ENCODE measurements at places on chromosomes 3 and 15.

- DNase-seq: no peak
Observed at GRCh38 chr3:124656531-124656930, 73.7 kb upstream of the UMPS start.

- no peak for DNase-seq
Observed at GRCh38 chr3:116067326-116067725, 378.0 kb downstream of the LSAMP start.

DNA sequence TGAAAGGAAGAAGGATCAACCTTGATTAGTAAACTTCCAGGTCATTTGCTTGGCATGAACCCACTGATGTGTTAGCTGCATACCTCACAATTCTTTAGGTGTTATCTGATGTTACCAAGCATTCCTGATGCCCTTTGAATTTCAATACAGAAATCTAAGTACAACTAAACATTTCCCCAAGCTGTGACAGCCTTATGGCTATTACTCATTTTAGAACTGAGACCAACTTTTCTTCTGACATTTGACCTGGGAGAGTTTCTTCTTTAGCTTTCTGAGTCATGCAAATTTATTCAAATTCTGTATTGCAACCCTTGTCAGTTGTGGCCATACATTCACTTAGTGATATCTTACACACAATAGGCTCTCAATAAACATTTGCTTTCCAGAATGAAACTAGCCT, 124.3 kb downstream of the TIGIT start:
- DNase-seq: no peak

- DNase-seq: no peak
Observed at GRCh38 chr3:200758-201325, 4.3 kb downstream of the CHL1 start.

DNA sequence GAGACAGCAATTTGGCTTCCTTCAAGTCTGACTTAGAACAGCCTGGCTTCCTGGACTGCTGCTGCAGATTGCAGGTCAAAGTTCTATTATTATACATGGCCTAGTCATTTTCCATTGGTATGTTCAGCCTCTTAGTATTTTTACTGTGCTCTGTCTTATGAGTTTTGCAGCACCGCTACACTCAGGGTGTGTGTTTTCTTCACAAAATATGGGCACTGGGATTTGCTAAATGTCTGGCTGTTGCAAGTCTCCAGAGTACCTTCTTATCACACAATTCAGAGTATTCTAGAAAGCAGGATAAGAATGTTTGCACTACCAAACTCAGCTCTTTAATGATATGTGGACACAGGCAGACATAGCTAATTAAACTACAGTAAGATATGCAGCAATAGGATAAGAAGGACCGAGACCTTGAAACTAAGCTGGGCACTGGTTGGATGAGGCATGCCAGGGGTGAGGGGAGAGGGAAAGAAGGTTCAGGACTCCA, 203.0 kb upstream of the PDZRN3 start:
- DNase-seq: no peak

GRCh38 chr15:93179700-93180102, 90.7 kb upstream of the RGMA start:
- no peak for DNase-seq

- DNase-seq: no peak
Observed at GRCh38 chr3:169400874-169401273, 262.6 kb downstream of the MECOM start.

- DNase-seq: no peak
Observed at GRCh38 chr15:98874773-98875172, 132.8 kb downstream of the PGPEP1L start.

- DNase-seq: no peak
Observed at GRCh38 chr3:45181496-45181895, 35.3 kb upstream of the CDCP1 start.

GRCh38 chr3:154240235-154240634, 84.1 kb downstream of the DHX36 start:
- DNase-seq: no peak

DNA sequence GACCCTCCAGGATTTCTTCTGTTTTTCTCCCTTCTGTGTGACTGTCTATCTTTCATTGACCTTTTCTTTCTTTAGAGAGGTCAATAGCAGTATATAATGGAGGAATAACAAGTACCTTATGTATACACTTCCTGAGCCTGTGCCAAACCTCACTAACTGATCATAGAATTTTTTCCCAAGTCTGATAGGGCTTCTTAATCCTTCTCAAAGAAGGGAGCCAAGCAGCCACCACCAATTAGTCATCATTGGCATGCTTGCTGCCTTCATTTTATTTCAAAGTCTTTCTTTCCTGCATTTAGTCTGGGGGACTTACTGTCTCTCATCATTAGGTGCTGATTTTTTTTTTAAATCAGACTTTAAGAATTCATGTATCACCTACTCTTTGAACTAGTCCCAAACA, 327.0 kb downstream of the FEZF2 start:
- DNase-seq: no peak

GRCh38 chr3:196611761-196612483, 27.6 kb upstream of the NRROS start:
- no peak for DNase-seq

- DNase-seq: peak; percentile 1
Observed at GRCh38 chr3:32340039-32340438, 51.6 kb upstream of the CMTM7 start.

- DNase-seq: no peak
Observed at GRCh38 chr3:172094621-172095557, 55.5 kb downstream of the FNDC3B start.

DNA sequence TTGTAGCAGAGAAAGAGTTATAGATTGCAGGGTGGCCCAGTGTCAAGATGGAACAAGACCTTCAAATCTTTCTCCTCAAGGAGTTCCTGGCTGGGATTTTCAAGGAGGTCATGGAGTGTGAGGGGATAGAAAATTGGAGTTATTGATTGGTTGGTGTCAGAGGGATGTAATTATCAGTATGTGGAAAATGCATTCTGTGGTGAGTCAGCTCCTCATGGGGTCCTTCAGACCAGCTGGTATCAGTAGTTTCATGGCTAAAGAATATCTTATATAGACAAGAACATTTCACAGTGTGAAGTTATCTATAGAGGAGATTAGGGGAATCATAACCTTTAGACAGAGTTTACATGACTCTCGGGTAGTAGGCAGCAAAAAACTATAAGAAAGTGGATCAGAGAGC, 1114.0 kb upstream of the GBE1 start:
- DNase-seq: no peak

DNA sequence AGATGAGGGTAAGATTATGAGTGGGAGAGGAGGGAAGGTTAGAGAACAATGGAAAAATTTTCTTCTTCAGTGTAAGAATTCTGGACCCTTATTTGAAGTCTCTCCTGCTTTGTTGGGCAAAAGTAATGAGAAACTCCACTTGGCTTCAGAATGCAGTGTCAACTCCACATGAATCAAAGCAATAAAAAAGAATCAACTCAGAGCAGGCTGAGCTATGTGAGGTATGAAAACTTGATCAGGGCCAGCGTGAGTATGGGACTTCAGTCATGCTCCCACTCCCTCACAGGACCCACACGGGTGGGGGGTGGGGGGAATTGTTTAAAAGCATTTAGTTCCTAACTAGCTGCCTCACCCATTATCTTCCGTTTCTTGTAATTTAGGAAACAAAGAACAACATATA, 502.2 kb downstream of the PDCD6IP start:
- DNase-seq: no peak

- DNase-seq: no peak
Observed at GRCh38 chr3:138867996-138868395, 33.3 kb upstream of the PIK3CB start.

DNA sequence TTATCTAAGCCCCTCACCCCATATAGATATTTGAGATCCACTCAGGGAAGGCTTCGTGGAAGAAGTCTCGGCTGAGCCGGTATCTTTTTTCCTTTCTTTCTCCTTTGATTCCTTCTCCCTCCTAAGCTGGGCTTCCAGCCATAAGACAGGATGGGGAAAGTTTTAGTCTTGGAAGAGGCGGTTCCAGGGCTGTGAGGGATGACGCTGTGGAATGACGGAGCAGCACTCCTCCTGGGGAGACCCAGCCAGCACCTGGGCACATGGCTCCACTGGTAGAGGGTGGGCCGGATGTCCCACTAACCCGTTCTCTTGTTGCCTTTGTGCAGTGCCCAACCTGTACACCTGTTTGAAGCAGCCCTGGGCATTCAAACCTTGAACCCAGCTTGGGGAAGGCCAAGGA, 43.2 kb upstream of the FAM107A start:
- no peak for DNase-seq

- no peak for DNase-seq
Observed at GRCh38 chr15:70327328-70327855, 229.7 kb upstream of the TLE3 start.

- no peak for DNase-seq
Observed at GRCh38 chr3:196938124-196938523, 4.2 kb downstream of the NCBP2 start.

- DNase-seq: no peak
Observed at GRCh38 chr3:104523136-104523535, 843.6 kb upstream of the ALCAM start.

DNA sequence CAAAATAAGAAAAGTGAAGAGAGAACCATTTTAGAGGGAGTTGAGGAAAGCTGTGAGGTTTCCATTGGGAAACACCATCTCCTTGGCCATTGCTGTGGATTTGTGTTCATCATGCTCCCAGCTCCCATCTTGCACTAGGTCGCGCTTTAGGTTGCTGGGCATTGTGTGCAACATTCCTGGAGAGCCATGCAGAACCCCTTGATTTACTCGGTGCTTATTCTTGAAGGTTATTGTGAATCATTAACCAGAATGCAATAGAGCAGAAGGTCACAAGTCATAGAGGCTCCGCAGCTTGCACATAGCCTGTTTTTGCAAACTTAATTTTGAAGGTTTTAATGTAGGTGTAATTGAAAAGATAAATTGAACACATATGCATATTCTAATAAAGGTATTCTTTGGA, 239.2 kb upstream of the IL12A start:
- DNase-seq: no peak

- no peak for DNase-seq
Observed at GRCh38 chr3:127112796-127113570, 79.9 kb upstream of the PRR23E start.

DNA sequence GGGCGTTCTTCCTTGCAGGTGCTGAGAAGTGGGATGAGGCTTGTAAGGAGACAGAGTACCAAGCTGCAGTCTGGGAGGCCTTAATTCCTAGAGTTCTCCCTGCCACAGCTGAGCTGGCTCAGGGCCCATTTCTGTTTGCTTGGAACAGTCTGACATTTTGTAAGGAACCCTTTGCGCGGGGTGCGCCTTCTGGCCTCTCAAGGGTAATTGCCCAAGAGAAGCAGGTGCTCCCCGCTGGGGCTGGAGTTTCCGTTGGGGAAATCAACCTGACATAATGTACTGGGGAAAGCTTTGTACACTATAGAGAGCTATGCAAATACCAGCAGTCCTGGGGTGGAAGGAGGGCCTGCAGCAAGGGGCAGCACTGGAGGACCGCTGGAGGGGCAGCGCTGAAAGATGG, 83.6 kb downstream of the HMG20A start:
- DNase-seq: peak; percentile 48

DNA sequence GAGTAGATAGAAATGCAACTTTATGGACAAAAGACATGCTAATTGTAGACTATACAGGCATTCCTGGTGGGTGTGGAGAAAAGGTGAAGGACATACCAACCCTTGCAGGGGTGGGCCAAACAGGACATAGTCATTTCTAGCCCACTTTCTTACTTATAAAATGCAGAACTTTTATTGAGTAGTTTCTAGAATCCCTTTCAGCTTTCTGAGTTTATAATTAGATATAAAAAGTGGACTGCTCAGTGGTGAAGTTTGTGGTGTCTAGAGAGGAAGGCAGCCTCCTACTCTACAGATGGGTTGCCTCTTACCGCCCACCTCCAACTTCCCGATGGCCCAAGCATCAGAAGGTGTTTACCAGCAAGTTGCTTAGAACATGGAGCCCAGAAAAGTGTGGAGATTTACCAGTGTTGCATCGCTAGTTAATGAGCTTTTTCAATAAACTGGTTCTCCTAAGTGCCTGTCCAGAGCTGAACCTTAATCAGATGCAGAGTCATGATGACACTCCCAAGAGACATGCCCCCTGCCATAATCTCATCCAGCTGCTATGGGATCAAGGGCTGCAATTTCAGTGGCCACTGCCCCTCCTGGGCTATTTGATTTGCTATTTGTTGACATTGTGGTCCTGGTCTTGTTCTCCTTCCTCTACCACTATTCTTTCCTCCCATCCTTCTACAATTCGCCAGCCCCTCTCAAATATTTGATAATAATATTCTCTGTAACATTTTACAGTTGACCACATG, 77.5 kb upstream of the STRIT1 start:
- no peak for DNase-seq

DNA sequence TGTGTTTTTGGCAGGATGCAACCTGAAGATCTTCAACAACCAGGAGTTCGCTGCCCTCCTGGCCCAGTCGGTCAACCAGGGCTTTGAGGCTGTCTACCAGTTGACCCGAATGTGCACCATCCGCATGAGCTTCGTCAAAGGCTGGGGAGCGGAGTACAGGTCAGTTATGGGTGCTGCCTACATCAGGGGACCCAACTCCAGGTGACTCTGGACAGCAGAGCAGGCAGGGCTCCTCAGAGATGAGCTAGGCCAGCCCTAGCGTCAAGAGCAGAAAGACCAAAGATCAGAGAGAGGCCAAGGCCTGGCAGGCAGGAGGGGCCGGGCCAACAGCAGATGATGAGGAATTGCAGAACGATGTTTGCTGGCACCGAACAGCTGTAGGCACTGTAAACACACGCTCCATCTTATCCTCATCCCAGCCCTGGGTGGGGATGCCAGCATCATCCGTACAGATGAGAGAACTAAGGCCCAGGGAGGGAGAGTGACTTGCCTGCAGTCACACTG, 67.1 kb downstream of the AAGAB start:
- DNase-seq: no peak

DNA sequence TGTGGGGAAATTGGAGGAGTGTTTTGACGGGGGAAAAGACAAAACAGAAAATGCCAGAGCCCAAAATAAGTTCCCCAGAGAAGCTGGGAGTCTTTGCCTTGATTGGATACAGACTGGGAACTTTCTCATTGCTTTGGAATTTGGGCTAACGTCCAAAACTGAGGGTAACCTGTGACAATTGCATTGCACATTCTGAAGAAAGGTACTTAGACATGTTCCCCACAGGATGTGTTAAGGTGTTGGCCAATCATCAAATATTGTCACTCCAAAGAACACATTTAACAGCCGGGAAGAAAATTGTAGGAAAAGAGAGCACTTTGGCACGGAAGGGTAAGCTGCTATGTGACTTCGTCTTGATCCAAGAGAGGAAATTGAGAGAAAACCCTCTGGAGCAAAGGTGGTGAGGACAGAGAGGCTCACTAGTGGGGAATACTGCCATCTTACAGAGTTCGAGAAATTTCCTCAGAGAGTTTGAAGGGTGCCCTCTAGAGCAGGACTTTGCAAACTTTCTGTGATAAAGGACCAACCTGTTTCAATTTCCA, 619.5 kb upstream of the TBL1XR1 start:
- DNase-seq: no peak

GRCh38 chr3:186930641-186931531, 560 bp downstream of the ST6GAL1 start:
- peak; percentile 27 for DNase-seq

DNA sequence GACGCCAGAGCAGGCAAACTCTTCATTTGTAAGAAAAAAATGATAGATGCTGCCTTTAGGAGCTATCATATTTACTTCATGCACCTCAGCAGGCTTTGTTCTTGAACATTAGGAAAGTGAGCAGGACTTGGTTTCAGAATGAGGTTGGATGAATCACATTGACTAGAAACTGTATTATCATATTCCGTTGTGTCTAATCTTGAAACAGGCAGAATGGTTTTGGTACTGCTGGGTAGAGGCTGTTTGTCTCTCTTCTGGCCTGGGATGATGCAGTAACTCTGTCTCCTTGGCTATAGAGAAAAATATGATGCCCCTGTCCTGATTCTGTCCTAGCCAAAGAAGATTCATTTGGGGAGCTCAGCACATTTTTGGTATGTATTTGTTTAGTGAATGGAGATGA, 344.2 kb upstream of the GRM7 start:
- no peak for DNase-seq
